GF-D8 (cell line): ENCODE measurements at places on chromosomes 11 and 22.
A peak's percentile ranks its signal among the peaks of the same experiment; 100 is the strongest.

- no peak for DNase-seq
Observed at GRCh38 chr11:69880826-69881445, 61.7 kb upstream of the FGF3 start.

DNA sequence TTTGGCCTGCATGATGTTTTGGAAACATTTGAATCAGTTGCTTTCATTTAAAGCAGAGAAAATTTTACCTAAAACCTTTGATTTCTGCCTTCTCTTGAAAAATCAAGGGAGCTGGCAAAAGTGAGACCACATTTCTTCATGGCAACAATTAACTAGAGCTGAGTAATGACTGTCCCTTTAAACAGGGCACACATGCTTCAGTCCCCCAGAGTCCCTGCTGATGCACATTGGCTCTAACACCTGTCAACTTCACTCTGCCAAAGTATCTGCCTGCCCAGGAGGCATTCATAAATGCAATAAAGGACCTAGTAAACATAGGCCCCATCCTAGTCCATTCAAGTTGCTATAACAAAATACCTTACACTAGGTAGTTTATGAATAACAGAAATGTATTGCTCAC lies 87.1 kb upstream of the LDLRAD3 start:
- no peak for DNase-seq

DNA sequence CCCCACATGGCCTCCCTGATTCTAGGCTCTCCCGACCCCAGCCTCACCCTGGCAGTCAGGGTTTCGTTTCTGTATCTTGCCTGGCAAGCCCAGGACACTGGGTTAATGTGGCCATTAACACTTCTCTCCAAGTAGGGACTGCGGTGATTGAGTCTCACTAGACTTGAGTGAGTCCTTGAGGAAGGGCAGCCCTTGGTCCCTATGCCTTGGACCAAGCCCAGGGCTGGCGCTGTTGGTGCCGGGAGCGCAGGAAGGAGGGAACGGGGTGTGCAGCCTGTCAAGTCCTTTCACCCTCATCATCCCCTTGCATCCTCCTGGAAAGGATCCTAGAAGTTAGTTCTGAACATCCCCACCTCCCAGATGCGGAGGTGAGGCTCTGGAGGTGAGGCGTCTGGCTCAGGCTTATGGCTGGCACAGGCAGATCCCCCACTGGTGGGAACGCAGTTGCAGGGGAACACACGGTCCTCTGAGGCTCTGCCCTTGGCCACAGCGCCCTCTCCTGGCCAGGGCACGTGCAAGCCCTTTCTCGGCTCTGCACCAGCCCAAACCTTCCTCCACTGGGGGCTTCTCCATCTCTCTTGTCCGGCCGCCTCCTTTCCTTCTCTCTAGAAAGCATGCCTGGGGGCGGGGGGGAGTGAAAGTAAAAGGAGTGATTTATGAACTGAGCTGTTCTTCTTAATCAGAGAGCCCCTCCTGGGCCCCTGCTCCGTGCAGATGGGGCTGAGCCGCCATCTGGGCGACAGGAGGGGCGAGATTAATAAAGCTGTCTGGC lies 56.7 kb downstream of the TP53I11 start:
- no peak for DNase-seq

DNA sequence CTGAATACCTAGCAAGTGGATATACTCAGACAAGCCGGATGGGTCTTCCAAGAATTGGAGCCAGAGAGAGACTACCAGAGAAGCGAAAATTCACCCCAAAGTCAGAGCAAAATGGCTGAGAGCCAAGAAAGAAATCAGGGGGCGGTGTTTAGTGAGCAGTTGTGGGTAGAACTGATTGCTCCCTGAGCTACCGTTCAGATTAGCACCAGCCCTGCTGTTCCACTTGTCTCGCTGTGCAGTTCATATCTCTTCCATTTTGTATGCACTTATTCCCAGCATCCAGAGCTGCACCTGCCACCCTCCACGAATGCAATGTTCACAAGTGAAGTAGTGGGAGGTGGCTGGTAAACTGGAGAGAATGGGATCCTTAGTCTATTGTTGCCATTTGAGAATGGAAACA lies 25.5 kb downstream of the DRD2 start:
- no peak for DNase-seq

GRCh38 chr11:70888061-70888460 lies 364.3 kb downstream of the SHANK2 start:
- DNase-seq, result no peak

DNA sequence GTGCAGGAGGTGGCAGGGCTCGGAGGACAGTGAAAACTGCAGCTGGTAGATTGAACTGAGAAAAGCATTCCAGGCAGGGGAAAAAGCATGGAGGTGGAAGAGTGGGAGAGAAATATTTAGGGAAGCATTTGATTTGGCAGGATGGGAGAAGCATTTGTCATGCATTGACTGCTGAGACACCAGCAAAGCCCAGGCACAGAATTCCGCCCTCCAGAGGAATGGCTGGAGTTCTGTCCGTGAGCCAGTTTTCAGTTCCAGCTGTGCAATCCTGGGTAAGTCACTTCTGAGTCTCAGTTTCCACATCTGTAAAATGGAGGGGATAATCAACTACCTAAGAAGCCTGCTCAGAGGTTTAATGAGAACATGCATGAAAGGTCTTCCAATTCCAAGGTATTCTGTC lies 4.3 kb upstream of the TSKU start:
- no peak for DNase-seq

DNA sequence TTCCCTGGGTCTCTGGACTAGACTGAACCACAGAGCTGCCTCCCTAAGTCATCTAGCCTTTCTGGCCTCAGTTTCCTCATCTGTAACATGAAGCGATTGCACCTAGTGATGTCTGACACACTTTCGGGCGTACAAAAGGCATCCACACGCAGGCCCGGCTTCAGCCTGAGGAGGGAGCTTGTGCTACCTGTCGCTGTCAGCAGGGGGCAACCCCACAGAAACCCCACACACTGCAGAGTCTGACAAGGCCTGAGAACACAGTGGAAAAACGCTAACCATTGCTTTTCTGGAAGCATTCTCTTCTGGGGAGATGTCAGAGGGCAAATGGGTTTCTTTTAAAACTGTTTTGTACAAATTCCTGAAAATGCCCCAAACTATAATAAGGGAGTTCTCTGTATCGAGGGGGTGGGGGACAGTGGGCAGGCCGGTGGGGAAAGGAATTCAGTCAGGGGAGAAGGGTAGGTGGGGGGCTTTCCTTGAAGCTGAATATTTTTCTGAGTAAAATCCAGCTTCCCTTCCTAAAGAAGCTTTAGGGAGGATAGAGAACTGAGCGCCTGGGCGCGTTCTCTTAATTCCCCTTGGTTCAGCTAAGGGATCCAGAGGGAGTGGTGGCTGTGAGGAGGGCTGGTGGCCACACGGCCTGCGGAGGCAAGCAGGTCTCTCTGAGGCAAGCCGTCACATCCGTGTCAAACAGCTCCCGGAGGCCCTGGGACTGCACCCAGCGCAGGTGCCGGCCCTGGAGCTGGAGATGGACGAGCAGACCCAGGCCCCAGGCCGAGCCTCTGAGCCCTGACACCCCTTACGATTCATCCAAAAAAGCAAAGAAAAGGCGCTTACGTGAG lies 533 bp downstream of the ELF5 start:
- peak; percentile 0 for DNase-seq

DNA sequence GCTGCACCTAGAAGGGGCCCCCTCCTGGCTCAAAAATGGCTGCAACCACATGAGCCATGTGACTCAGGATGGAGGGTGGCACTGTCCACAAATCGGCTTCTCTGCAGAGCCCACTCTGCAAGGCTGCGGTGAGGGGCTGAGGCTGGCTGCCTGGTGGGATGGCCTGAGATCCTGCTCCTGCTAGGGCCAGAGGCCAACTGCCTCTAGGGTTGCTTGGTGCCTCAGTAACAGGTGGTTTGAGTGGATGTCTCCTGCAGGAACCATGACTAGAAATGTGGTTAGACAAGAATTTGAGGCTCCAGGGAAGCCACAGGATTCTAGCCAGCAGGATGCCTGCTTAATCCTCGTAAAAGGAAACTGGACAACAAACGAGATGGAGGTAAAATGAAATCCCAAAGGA lies 17.1 kb downstream of the PATZ1 start:
- no peak for DNase-seq

GRCh38 chr22:31083923-31084810 lies 3.0 kb downstream of the SMTN start:
- DNase-seq, result no peak

- no peak for DNase-seq
Observed at GRCh38 chr22:43451371-43452050, 39.7 kb downstream of the MPPED1 start.

DNA sequence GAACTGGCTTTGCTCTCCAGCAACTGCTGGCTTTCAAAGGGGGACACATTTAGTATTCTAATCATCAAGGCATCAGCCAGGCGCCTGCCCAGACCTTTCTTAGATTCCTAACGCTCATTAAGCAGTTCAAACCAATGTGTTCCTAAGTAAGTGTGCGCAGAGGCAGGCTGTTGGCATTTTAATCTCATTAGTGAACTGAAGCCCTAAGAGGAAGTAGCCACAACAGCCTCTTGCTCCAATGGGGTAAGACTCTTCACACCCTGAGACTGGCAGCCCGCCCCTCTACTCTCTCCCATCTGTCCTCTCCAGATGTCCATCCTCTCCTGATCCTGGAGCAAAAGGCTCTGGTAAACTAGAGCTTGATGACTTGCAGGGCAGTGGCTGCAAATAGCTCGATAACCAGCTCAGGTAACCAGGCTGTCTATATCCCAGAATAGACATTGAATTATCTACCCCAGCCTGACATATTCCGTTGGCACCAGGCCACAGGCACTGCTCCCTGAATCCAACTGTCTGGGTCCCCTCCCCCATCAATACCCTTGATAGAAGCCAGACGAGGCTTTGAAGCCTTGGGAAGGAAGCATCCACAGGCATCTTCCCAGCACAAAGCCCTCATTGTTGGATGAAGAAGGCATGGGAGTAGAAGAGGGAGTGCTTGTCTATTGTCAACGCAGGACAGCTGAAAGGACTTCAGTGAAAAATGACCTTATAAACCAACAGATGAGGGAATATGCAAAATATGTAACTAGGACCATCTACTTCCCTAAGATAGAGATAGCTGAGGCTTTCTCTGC lies 321.1 kb downstream of the TENM4 start:
- DNase-seq, result no peak

DNA sequence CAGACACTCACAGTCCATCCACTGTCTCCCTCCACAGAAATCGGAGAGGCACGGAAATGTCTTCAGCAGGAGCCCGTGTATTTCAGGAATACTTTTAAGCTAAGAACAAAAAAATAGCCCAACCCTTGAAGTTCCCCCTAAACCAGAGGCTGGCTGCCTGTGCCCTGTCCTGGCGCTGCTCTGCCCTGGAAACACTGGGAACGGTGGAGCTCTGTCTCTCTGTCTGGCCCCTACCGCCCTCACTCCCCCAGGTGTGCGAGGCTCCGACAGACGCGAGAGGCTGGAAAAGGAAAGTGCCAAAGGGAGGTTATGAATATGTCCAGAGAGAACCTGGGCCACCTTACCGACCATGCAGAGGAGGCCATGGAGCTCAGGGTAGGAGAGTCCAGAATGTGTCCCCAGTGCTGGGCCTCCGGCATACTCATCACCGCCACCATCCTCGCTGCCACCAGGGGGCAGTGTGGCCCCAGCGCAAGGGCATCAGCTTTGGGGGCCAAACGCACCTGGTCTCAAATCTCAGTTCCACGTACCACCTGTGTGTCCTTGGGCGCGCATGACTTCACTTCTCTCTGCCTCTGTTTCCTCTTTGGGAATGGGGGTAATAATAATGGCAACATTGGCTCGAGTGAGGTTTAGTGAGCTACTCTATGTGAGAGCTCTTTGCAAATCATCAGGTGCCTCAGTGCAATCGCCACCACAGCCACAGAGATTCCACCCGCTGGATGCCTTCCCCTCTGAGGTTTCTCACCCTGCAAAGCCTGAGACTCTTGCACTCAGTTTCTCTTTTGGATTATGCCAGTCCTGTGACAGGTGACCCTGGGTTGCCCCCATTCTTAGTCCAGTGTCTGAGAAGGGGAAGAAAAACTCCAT lies 10.4 kb upstream of the SLCO2B1 start:
- no peak for DNase-seq

- DNase-seq, result no peak
Observed at GRCh38 chr11:126892756-126893155, 107.8 kb downstream of the KIRREL3 start.

DNA sequence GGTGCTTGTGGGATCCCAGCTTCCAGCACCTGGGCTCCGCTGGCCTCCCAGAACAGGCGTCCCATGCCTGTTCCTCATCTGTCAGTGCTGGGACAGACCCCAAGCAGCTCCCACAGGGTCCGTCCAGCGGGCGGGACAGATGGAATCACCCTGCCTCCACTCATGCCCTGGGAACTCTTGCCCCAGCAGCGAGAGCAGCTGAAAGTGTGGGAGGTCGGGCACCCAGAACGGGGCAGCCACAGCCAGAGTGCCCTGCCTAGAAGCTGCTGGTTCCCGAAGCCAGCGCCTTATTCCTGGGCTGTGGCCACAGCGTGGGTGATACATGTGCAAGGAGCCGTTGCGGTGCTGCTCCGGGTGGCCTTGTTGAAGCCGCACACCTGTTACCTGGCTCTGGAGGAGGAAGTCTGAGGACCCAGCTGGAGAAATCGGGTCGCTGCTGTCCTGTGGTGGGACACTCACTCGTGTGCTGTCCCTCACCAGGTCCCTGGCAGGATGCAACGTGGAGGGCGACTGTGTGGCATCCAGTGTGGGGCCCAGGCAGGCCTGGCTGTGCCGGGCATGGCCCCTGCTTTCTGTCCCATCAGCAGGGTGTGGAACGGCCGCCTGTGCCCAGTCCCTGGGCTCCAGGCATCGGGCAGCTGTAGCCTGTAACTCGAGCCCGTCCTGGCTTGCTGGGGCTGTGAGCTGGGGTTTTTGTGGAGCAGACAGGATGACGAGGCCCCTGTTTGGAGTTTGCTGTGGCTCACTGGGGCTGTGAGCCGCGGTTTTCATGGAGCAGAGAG lies 16.2 kb downstream of the GRAMD4 start:
- no peak for DNase-seq

- DNase-seq, result no peak
Observed at GRCh38 chr11:45180179-45180847, 33.9 kb downstream of the PRDM11 start.

- no peak for DNase-seq
Observed at GRCh38 chr22:26139310-26139709, 30.0 kb upstream of the SEZ6L start.

DNA sequence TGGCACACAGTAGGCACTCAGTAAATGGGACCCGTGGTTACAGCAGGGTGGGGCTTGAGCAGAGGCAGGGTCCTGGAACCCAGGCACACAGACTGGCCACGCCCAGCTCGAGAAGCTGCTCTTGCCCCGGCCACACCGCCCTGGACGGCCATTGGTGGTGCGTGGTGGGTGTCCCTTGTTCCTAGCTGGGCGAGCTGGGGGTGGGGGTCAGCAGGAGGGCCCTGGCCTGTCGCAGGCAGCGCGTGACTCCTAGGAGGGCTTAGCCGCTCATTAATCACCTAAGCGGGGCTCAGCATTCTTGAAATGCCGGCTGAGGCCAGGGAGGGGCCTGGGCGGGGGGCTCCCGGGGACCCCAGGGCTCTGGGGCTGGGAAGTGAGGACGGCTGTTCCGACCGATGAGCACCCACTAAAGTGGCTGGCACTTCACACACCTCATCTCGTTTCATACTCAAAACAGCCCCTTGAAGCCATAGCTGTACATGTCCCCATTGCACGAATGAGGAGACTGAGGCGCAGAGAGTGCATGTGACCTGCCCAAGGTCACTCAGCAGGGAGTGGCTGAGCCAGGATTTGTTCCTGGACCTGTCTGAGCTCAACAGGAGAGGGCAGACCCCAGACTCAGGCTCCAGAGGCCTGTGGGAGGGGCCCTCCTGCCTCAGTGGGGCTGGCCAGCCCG lies 11.6 kb downstream of the MYRF start:
- DNase-seq, result no peak
